ENCODE measurements at places on chromosomes 4 and X. TPM values are rescaled to one million over a fixed set of nuclear protein-coding genes. Genes with fewer than 3 reads are reported as not detected.

The PDGFRA gene
- 0.35 TPM for total RNA-seq

The NPY2R gene
- total RNA-seq: not detected

The BTK gene
- total RNA-seq: 0.15 TPM

The KLHL4 gene
- 2.8 TPM for total RNA-seq

The MAP3K15 gene
- total RNA-seq: 1.8 TPM

The ADGRG4 gene
- total RNA-seq: not detected

The DDX53 gene
- total RNA-seq: not detected

The PAGE5 gene
- total RNA-seq: not detected

The CXCL6 gene
- total RNA-seq: not detected

The MAGEB1 gene
- total RNA-seq: not detected

The CABS1 gene
- not detected for total RNA-seq

Measured in A549 treated with CpdA at 1 μM for 4 hours (cell line).